Motor neuron (in vitro differentiated cells): ENCODE measurements at places on chromosomes 13 and 19. TPM values are rescaled to one million over a fixed set of nuclear protein-coding genes. Genes with fewer than 3 reads are reported as not detected.

Gene CLDND2
- total RNA-seq: 1.4 and 4.4 TPM in 2 replicates

DNA sequence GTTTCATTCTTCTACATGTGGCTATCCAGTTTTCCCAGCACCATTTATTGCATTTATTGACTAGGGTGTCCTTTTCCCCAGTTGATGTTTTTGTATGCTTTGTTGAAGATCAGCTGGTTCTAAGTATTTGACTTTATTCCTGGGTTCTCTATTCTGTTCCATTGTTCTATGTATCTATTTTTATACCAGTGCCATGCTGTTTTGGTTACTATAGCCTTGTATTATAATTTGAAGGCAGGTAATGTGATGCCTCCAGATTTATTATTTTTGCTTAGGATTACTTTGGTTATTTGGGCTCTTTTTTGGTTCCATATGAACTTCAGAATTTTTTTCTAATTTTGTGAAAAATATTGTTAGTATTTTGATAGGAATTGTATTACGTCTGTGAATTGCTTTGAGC, 80.6 kb downstream of the URI1 start:
- no peak for ATAC-seq

Gene ZNF98
- not detected in 2 replicates for total RNA-seq

Gene FFAR1
- total RNA-seq: 0.08 TPM in 1 of 2 replicates, not detected in the other

DNA sequence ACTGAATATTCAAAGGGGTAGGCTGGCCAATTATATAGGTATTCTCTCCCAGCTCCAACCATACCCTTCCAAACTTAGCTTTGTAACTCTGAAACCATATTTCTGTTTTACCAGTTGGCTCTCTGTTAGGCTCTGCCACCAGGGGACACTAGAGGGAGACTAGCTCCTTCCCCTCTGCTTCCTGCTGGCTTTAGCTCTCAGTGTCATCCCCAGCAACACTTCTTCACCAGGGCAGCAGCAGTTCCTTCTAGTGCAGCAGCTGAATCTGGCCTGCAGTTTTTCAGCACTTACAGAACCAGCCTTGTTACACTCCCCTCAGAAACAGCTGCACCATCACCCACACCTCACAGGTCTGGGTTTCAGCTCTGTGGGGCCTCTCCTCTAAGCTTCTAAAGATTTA, 51.0 kb upstream of the DOCK9 start:
- no peak for ATAC-seq

Gene NRTN
- not detected in 2 replicates for total RNA-seq

Gene ADM5
- total RNA-seq: 1.5 and 1.8 TPM in 2 replicates

Gene NHLRC3
- total RNA-seq: 14.4 and 16.3 TPM in 2 replicates

Gene EPSTI1
- total RNA-seq: 0.42 TPM in 1 of 2 replicates, not detected in the other

DNA sequence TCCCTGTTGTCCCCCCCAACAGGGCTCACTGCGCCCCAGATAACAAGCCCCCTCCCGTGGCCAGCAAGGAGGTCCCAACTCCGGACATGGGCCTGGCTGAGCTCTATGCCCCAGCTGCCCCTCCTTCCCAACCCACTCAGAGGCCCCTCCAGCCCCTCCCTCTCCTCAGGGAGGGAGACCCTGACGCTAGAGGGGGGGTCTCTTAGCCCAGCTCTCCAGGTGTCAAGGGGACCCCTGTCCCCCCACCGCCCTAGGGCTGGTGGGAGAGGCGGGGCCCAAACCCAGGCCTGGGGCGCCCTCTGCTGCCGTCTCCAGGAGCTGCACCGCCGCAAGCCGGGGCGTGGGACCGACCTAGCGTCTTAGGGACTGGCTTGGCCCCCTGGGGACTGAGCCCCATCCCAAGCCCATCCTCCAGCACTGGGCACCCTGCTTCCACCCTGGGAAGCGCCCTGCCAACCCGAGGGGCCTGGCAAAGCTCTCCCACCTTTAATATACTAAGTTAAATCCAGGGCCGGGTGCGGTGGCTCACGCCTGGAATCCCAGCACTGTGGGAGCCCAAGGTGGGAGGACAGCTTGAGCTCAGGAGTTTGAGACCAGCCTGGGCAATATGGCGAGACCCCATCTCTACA, 1.4 kb downstream of the GRIN3B start:
- ATAC-seq: peak; percentile 49

- ATAC-seq: no peak
These were observed 44.7 kb downstream of the CARS2 start for GRCh38 chr13:110661256-110661655.

Gene CGB1
- total RNA-seq: not detected in 2 replicates

DNA sequence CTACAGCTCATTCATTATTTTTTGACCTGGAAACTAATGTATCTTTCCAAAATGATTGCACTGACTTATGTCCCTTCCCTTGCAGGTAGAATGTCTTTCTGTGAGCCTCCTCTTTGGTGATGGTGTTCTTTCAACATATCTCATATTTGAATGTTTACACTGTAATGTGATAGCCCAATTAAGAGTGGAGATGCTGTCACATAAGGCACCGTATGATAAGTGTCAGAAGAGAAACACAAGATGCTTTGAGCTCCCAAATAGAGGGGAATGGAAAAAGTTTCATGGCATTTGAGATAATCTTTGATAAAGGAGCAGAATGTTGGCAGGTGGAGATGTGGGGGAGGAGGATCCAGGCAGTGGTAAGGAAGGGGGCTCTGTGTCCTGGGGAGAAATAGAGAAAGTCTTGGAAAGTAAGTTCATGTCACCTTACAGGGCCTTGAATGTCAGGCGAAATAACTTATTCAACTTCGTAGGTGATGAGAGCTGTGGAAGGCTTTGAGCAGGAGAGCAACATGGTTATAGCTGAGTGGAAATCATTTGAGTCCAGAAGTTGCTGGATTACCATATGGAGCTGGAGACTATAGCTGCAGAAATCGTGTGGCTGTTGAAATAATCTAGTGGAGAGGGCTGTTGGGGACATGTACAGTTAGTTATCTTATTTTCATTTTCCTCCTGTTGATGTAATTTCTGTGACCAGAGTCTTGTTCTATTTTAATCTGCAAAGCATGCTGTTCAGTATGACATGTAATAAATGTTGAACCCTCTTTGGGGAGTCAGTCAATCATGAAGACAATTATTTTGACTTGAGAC, 10.3 kb upstream of the RNF113B start:
- no peak for ATAC-seq

GRCh38 chr13:39587939-39588338, 15.1 kb downstream of the LHFPL6 start:
- no peak for ATAC-seq

- no peak for ATAC-seq
These were observed 325.8 kb downstream of the LMO7 start for GRCh38 chr13:75961911-75962310.

GRCh38 chr19:14369399-14370168, 11.7 kb upstream of the ADGRE5 start:
- no peak for ATAC-seq

DNA sequence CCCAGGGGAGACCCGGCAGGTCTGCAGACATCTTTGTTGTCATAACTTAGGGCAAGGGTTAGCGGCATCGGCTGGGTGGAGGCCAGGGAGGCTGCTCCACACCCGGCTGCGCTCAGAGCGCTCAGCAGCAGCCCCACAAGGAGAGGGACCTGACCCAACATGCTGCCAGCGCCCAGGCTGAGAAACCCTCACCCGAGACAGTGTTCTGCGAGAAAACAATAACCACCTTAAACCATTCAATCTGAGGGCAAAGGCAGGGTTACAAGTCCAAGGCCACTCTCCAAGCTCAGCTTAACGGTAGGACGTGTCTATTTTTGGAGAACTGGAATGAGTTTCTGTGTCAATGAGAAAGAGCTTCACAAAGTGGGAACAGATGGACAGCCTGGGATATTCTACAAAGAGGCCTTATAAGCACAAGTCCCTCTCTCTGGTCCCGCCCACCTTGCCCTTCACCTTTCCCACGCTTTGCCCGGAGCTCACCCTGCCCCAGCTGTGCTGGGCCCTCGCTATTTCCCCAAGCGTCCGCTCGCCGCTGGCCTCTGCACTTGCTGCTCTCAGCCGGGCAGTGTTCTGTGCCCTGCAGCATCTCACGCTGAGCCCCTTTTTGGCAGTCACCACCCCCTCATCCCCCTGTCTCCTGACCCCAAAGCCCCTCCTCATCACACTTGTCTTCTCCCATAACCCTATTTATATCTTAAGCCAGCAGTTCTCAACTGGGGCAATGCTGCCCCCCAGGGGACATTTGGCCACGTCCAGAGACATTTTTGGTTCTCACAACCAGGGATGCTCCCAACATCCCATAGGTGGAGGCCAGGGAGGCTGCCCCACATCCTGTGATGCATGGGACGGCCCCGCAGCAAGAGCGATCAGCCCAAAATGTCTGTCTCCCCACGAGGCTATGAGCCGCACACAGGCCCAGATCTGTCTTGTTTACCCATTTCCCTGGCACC, 17.6 kb downstream of the PPP1R12C start:
- ATAC-seq: peak; percentile 35

- peak; percentile 88 for ATAC-seq
These were observed 30.2 kb upstream of the EVI5L start for GRCh38 chr19:7799640-7800355.

DNA sequence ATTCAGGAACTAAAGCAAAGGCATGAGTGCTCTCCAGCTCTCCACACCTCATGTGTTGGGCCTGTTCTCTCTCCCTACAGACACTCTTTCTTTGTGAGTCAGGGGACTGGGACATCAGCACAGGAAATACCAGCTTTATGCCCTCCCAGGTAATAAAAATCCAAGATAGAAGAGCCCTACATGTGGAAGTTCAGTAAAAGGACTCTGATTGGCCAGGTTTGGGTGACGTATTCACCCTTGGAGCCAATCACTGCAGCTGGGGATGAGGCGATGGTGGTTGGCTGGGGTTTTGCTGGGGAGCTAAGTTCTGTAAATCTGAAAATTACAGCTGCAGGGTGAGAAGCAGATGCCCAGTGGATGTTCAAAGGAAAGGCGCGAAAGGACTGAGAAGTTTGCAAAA, 32.5 kb downstream of the CCDC70 start:
- ATAC-seq: no peak

Gene ATP1A3
- total RNA-seq: 161 and 164 TPM in 2 replicates

DNA sequence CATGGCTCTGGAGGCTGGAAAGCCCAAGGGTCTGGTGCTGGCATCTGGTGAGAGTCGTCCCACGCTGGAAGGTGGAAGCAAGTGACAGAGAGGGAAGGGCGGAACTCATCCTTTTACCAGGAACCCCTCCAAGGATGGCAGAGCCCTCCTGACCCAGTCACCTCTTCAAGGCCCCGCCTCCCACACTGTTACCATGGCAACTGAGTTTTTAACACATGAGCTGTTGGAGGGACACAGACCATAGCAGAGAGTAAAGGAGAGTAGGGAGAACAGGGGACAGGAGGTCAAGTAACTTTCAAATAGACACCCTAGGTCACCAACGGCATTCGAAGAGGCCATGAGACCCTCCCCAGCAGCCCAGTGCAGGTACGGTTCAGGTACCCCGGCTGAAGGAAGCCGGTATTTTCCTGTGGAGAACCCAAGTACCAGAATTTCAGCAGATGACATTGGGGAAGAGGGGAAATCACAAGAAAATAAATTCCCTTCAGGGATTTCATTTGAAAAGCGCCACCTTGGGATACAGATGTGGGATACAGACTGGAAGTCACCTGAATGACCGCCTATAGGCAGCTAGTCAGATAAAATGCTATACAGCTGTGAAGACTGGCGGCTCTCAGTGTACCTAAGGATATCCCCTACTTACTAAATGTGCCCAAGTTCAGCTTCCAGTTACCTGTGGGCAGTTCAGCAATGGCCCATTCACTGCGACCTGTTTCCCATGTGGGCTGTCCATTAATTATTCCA, 8.0 kb downstream of the IL17D start:
- ATAC-seq: no peak

Gene KLK14
- total RNA-seq: 0.43 and 1.2 TPM in 2 replicates

GRCh38 chr19:41700381-41701195, 7.8 kb upstream of the CEACAM5 start:
- no peak for ATAC-seq

Gene ELSPBP1
- total RNA-seq: not detected in 2 replicates

Gene CATSPERD
- total RNA-seq: not detected in 2 replicates

GRCh38 chr19:33797802-33798671, 1.4 kb downstream of the KCTD15 start:
- ATAC-seq: peak; percentile 3

Gene WIZ
- total RNA-seq: 32.3 and 34.4 TPM in 2 replicates

- ATAC-seq: no peak
These were observed 3.1 kb upstream of the NEK3 start for GRCh38 chr13:52162279-52163101.

Gene PSMC4
- total RNA-seq: 86.5 and 93.9 TPM in 2 replicates

Gene PCSK4
- total RNA-seq: 2.1 and 2.7 TPM in 2 replicates

Gene TSKS
- 0.70 TPM in 1 of 2 replicates, not detected in the other for total RNA-seq

DNA sequence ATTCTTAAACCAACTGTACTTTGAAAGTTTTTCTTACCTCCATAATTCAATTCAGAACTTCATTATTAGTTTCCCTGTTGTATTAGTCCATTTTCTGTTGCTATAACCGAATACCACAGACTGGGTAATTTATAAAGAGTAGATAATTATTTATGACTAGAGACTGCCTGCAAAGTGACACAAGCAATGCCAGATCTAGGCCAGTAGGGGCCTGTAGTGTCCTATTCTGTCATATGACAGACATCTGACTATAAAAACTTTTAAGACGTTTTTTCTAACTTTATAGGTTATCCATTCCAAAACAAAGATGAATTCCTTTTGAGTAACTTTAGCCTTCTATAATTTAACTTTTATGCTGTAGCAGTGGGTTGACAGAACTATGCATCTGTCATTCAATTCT, 2783.8 kb downstream of the PCDH9 start:
- ATAC-seq: no peak

- ATAC-seq: peak; percentile 15
These were observed 53.4 kb downstream of the MCF2L start for GRCh38 chr13:113022391-113022744.

DNA sequence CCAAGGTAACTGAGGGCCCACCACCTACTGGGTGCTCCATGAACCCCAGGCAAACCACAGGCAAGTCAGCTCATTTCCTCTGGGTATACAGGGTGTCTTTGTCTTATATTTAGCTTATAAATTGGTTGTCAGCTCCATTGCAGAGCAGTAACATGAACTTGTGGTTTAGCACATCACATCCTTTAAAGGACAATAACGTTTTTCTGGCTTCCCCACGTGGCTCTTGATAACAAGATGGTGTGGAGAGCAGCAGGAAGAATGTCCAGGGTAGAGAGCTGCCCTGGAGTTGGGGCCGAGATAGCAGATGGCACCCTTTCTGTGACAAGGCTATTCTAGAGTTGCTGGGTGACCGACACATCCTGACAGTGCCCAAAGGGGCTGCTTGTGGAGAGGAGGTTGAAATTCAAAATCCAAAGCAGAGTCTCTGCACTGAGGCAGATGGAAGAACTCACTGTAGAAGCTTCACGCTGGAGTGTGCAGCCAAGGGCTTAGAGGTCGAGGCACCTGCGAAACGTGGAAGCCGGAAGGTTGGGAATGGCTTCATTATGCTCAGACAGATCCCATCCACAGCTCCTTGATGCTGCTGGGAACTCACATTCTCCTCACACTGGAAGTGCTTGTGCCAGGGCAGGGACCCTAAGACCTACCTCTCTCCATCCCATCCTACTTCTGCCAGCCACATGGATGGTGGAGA, 133.0 kb upstream of the FRY start:
- ATAC-seq: no peak

- no peak for ATAC-seq
These were observed 35.0 kb downstream of the DHRS12 start for GRCh38 chr13:51768976-51769375.

GRCh38 chr13:105202354-105202753, 1333.1 kb downstream of the EFNB2 start:
- no peak for ATAC-seq
